Peyer's patch (tissue), 4 donors: ENCODE measurements at places on chromosomes 11 and 22. TPM values are rescaled to one million over a fixed set of nuclear protein-coding genes. Genes with fewer than 3 reads are reported as not detected.

CCT8L2 gene
- total RNA-seq = not detected

MMP3 gene
- 1.8 TPM for total RNA-seq

DEUP1 gene
- total RNA-seq = not detected

OR51A4 gene
- not detected for total RNA-seq

TESMIN gene
- total RNA-seq = 10.7 TPM

PKDREJ gene
- total RNA-seq = not detected

TUB gene
- 0.18 TPM for total RNA-seq

TRIM66 gene
- 21.5 TPM for total RNA-seq
